Left lobe of liver (tissue), 2 donors: ENCODE measurements at places on chromosomes 16 and 17. TPM values are rescaled to one million over a fixed set of nuclear protein-coding genes. Genes with fewer than 3 reads are reported as not detected.

CDT1 gene
- 0.50 TPM for total RNA-seq

NXN gene
- 8.1 TPM for total RNA-seq

NPIPB12 gene
- 44.2 TPM for total RNA-seq

PRSS22 gene
- total RNA-seq: 0.70 TPM

ANKRD40CL gene
- not detected for total RNA-seq

NLGN2 gene
- total RNA-seq: 3.9 TPM

AANAT gene
- total RNA-seq: not detected

AXIN2 gene
- total RNA-seq: 3.6 TPM

KRT23 gene
- 0.13 TPM for total RNA-seq

P2RX1 gene
- total RNA-seq: 0.13 TPM

NOD2 gene
- 0.68 TPM for total RNA-seq

- DNase-seq: no peak
Observed at GRCh38 chr17:50967795-50968194, 101.6 kb upstream of the TOB1 start.

GRCh38 chr16:22183901-22184614 lies 21.8 kb downstream of the SDR42E2 start:
- DNase-seq: no peak

GRCh38 chr16:75238853-75239541 lies 12.4 kb downstream of the BCAR1 start:
- DNase-seq: no peak

DNA sequence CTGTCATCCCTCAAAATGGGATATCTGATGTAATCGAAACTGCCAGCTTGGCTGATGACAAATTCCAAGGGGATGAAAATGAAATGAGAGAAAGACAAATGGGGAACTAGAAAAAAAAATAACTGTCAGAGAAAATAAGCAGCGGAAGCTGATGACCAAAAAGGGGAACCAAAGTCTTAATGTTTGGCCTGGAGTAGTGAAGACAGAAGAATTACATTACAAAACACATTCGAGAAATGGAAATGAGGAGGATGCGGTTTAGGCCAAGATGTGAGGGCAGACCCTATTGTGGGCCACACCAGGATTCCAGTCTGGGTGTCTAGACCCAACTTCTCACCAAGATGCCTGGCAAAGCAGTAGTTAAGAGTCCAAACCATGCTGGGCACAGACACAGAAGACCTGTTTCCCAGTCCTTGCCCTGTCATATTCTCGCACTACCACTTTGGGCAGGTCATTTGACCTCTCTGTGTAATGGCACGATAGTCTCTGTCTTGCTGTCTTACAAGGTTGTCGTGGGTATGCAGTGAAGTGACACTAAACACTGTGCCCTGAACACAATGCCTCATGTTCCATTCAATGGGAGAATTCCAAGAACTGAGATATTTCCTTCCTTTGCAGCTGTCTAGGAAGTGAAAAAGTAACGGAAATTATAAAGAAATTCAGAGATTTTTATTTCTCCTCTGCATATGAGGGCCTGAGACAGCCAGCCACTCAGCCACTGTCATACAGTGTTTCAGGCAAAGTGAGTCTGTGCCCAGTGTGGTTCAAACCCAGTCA lies 12.3 kb upstream of the CCL2 start:
- no peak for DNase-seq

DNA sequence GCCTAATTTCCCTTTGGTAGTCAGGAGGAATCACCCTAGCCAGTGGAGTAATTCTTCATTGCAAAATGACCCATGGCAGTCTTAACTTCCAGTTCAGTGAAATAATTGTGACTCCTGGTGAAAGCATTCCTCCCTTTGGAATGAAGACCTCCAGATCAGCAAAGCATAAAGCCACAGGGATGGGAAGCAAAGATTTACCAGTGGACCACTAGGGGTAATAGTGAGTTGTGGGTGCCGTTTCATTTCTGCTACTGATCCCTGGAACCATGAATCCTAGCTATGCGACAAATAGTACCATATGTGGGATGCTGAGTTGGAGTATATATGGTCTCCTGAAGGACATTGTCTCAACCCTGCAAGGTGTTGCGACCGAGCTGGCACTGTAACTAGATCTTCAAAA lies 13.7 kb downstream of the DYNLL2 start:
- no peak for DNase-seq

GRCh38 chr16:1102921-1103635 lies 7.0 kb upstream of the C1QTNF8 start:
- peak; percentile 62 for DNase-seq

- no peak for DNase-seq
Observed at GRCh38 chr17:17963066-17963465, 9.1 kb downstream of the TOM1L2 start.

- DNase-seq: no peak
Observed at GRCh38 chr17:77872714-77873499, 85.6 kb upstream of the TNRC6C start.

DNA sequence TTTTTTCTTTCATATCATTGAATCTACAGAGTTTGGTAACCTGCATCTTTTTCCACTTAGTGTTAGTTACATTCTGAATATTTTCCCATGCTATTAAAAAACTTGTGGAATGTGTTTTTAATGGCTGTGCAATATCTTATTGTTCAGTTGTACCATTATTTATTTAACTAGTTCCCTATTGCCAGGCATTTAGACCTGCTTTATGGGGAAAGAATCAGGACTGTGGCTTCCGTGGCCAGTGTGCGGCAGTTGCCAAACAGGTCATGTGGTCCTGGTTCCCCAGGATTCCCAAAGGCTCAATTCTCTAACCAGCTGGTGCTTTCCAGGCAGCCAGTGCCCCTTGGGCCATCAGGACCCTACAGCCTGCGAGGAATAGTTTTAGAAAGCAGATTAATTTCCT lies 30.8 kb downstream of the NDEL1 start:
- DNase-seq: no peak

DNA sequence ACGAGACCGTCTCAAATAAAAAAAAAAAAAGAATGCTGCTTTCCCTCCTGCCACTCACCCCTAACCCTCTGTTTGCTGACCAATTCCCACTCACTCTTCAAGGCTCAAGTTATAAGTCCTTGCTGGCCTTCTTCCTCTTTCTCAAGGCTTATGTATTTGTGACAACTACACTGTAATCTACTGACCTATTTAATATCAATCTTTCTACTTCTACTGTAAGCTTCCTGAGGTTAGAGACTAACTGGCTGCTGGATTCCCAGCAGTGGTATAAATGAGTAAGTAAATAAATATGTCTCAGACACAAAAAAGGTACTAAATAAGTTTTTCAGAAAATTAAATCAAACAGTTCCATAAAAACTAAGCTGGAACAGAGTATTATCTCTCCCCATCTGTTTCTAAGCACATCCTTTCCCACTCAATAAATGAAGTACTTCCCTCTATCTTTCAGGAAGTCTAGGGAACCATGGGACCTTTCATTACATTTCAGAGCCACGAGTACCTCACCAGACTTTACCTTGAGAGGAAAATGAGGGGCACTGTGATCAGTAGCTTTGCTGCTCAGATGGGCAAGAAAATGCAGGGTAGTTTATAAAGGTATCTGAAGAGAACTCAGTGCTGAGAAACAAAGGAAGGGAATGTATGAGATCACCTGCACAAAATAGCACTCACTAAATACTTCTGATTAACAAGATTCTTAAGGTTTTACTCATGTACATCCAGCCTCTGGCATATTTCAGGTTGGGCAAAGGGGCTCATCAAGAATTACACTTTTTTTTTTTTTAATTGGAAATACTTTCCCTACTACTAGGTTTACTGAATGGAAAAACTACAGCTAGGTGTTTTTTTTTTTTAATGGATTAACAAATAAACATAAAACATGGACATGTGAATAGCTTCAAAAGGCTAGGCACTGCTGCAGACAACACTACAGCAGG lies 10.8 kb downstream of the SSH2 start:
- no peak for DNase-seq

DNA sequence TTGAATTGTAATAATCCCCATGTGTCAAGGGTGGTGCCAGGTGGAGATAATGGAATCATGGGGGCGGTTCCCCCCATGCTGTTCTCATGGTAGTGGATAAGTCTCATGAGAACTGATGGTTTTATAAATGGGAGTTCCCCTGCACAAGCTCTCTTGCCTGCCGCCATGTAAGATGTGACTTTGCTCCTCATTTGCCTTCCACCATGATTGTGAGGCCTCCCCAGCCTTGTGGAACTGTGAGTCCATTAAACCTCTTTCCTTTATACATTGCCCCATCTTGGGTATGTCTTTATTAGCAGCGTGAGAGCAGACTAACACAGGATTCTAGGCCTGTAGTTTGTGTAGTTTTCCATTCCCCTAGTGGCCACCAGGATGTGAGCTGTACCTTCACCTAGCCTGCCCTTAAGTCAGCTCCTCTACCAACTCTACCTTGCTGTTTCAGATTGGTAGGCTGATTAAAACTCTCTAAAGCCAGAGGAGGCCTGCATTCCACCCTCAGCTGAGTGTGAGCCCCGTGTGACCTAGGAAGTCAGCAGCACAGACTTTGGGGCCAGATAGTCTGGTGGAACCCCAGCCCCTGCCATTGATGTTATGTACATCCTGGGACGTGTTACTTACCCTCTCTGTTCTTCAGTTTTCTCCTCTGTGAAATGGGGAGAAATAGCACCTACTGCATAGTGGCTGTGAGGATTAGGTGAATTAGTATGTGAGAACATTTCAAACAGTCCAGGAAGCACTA lies 252.4 kb upstream of the CACNG5 start:
- no peak for DNase-seq

DNA sequence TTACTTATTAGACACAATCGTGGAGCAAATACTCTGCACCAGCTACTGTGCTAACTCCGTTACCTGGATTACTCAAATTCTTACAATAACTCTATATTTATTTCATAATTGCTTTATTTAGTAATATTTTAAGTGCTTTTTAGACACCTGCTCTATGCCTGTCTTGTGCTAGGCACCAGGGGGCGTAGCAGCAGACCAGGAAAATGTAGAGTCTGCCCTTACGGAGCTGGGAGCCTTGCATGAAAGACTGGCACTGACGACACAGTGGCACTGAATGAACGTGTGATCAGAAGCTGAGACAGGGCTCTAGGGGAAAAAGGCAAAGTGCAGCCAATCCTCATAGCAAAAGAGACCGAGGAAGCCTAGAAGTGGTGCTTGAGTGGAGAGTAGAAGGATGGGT lies 486.5 kb downstream of the CDH13 start:
- no peak for DNase-seq

GRCh38 chr16:67283826-67284555 lies 4.7 kb downstream of the PLEKHG4 start:
- DNase-seq: no peak

GRCh38 chr17:55496094-55496881 lies 15.0 kb downstream of the SMIM36 start:
- no peak for DNase-seq

DNA sequence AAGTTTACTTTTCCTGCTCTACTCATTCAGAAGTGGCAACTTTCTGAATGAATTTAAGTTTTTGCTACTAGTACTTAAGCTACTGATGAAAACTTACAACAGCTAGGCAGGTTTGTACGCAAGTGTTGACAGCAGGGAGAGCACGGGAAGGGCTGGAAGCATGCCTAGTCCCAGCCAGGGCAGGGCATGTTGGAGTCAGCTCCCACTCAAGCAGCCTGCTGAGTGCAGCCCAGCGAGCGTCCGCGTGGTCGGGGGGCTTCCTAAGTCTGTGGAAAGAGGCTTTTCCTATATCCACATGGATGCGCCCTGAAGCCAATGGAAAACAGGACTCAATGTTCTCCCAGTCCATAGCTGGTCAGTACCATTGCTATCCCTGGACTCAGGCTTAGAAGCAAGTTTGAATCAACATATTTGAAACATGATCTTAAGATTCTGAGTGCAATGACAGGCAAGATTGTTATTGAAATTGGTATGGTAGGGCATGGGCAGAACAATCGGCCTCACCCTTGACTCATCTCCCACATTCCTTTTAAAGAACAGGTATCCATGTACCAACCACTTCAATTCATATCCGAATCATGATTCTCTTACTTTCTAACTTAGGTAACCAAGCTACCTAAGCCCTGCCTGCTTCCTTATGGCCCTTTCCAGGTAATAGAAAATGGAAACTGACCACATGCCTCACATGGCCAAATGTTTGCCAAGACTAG lies 22.5 kb downstream of the CYB5D2 start:
- no peak for DNase-seq

DNA sequence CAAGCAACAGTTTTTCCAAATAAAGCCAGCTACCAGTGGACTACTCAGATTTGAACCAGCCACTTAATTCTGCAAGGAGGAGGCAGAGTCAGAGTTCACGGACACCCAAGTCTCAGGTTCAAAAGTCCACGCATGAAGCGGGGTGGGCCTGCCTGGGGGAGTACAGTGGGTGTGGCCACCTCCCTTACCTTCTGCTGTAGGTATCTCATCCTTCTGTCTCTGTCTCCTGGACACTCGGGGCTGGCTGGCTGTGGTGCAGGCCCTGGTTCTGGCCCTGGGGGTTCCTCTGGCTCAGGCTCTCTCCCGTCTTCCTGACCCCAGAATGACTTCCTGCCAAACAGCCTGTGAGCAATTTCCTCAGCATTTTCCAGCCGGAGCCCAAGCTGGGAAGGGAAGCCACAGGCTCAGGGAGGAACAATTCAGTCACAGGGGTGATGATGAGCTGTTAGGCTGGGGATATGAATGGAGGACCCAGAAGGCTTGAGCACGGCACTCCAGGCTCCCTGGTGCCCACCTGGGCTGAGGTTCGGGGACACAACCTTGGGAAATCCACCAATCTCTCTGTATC lies 101.9 kb downstream of the LITAF start:
- DNase-seq: no peak

DNA sequence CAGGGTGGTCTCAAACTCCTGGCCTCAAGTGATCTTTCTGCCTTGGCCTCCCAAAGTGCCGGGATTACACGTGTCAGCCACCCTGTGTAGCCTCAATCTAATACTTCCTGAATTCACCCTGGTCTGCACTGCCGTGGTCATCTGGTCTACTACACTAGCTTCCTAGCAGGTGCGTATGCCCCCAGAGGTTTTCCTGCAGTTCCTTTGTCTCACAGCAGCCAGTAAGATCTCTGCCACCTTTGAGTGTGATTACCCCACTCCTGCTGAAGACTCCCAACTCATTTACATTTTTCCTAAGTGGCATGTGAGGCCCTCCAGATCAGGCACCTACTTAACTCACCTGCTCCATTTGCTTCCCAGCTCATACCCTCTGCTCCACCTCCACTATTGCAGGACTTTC lies 5.1 kb upstream of the DDX19A start:
- DNase-seq: no peak

GRCh38 chr17:63635787-63636186 lies 13.6 kb downstream of the MAP3K3 start:
- DNase-seq: no peak

DNA sequence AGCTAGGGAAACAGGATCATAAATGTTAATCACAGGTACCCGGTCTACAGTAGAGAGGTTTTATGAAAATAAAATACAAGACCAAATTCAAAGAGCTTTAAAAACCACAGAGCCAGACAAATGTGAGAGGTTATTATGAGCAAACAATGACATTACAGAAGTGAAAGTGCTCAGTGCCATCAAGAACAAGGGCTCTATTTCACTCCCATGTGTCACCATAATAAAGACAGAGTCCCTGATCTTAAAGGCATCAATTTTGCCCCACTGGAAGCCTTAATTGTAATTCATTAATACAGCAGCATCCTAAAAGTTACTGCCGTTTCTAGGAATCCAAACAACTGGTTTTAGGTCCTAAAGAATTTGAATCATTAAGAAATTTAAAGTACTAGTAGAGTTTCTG lies 43.7 kb upstream of the CDRT4 start:
- no peak for DNase-seq

GRCh38 chr17:7384489-7385081 lies 3.7 kb downstream of the TNK1 start:
- DNase-seq: no peak

GRCh38 chr16:53504665-53505064 lies 1.7 kb upstream of the AKTIP start:
- DNase-seq: peak; percentile 43

GRCh38 chr17:57810721-57811637 lies 38.9 kb downstream of the MRPS23 start:
- no peak for DNase-seq

GRCh38 chr16:23527961-23528643 lies 17.8 kb upstream of the GGA2 start:
- no peak for DNase-seq
